Stimulated activated CD4-positive, alpha-beta T cell treated with anti-CD3 and anti-CD28 coated beads, TNF-alpha, amount 100 ng/mL, for 48 hours (primary cell): ENCODE measurements at places on chromosomes 2 and 18.

DNA sequence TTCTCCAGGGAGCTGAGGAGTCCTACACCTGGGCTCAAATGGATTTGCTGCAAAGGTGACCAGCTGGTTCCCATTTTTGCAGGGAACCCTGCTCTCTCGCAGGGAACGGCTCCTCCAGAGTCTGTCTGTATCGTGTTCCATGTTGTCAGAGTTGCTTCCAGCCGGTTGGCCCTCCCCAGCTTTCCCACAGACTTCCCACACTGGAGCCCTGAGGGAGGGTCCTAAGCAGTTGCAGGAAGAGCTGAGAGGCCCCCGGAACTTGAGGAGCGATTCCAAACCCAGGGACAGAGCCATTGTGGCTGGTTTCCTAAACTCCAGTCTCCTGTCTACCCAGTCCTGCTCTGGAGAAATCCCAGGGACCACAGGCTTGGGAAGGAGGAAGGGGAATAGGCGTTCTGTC lies 121.7 kb upstream of the PPP1CB start:
- no peak for DNase-seq

DNA sequence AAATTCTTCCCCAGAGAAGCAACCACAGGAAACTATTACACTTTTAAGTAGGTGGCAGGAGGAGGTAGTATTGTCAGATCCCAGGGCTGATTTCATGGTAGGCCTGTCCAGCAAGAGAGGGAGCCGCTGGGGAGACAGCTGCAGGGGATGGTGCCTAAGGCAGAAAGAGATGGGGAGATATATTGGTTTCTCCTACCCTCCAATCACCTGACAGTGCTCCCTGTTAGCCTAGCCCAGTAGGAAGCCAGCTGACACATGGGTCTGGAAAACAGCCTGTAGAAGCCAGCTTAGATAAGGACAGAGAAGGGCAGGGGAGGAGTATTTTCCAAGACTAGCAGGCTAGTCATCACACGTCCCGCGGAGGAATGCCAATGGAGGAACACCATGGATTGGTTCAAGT lies 8.2 kb upstream of the SPOPL start:
- DNase-seq: no peak

DNA sequence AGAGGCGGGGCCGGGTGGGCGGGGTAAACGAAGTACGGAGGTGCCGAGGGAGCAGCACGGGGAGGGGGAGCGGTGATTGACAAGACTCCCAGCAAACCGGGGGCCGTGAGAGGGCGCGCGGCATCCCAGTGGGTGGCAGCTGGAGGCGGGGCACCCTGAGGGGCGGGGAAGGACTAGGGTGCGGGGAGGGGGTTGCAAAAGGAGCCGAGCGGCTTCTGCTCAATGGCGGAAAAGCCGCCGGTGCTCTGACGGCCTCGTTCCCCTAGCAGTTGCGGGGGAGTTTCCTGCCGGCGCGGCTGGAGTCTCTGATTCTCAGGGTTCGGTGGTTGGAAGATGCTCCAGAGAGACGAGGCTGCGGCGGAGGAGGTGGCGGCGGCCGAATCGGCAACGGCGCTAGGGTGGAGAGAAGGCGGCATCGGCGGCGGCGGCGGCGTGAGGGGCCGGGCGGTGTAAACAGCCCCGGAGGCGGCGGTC lies at the start of gene PPM1B:
Gene PPM1B (plus strand): TSS at position 195 of the 474 bp plus-strand sequence. CDS start 32,325 bp downstream, outside the sequence.
- DNase-seq: peak; percentile 98

DNA sequence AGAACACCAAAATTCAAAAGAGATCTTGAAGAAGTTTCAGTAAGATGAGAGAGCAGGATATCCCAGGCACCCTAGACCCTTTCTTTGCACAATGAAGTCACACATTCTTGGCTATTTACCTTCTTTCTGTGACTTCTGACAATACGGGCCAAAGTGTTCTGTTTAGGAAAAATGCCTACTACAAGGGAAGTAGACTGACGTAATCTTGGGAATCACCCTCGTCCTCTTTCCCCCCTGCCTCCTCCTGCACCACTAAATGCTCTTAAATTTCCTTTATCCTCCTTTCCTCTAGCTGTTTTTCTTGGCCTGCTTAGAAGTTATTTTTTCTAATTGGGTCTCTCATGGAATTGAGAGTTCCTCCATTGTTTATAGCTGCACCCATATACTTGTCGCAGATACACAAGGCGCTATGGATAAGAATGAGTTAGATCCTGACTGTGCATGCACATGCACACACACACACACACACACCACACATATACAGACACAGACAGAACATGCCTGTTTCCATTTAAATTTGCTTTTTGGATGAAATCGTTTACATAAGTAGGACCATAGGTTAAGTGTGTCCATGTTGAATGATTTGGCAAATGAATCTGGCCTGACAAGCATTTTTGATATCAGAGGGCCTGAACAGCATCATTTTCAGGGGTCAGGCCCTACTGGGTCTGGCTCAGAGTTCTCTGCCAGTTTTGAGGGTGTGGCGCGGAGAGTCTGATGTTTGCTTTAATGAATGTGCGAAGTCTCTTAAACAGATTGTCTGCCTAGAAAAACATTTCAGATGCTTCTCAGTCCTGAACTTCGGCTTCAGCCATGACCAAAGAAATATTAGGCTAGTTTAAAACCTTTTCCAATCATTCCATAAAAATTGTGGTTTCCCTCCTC lies 131.9 kb upstream of the NT5C1B start:
- DNase-seq: no peak

DNA sequence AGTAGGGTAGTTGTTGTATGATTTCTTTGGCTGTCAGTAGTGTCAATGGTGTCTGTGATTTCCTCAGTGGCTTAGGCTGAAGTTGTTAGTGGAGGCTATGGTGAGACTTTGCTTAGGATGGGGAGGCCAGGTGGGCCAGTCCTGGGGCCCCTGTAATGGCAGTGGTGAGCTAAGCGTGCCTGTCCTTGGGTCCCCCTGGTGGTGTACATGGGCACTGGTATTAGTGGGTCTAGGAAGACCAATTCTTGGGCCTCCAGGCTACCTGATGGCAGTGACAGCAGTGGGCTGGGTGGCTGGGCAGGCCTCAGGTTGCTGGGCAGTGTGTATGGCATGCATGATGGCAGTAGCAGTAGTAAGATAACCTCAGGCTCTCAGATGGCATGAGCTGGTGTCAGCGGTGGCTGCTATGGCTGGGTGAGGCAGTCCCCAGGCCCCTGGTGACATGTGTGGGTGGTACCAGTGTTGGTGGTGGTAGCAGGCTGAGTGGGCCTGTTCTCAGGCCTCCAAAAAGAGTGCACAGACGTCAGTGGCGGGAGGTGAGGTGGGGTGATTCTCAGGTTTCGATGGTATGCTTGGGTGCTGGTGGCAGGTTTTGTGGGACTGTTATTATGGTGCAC lies 103.2 kb downstream of the KLHL14 start:
- DNase-seq: no peak

- DNase-seq: no peak
These were observed 42.9 kb downstream of the SH3BP4 start for GRCh38 chr2:234994438-234995321.

- DNase-seq: no peak
These were observed 1.1 kb upstream of the ATP6V1C2 start for GRCh38 chr2:10720306-10720705.

DNA sequence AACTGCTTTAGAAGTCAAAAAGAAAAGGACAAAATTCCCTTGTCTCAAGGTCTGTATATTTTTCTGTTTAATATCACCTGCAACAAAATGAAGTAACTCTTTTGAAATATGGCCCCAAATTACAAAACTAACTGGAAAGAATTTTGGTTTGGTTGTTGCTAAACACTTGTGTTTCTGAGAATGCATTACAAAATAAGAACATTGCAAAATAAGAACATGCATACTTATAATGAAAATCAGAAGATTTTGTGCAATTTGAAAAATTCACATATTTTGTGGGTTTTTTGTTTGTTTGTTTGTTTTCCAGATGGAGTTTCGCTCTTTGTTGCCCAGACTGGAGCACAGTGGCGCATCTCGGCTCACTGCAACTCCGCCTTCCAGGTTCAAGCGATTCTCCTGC lies 21.8 kb downstream of the NDUFB3 start:
- no peak for DNase-seq

DNA sequence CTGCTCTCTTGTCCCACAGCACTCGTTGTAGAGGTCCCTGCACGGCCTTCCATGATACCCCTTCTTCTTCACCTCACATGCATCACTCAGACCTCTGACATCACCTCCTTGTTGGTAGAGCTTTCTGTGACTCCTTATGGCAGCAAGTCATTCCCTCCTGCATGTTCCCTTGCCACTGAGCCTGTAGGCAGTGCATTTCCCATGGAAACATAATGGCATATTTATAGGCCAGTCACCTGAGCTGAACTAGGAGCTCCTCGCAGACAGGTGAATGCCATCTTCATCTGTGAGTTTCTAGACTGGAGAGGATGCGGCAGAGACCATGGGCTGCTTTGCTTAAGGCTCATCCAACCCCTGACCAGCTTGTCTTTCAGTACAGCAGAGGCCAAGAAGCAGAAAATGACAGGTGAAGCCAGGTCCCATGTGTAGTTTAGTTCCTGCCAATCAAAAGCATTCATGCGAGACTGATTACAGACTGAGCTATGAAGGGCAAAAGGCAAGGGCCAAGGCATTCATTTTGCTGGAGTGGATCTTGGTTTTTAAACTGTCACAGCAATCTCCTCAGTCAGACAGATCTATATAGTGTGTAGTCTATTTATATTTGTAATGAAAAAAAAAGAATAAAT lies 59.4 kb upstream of the NEDD4L start:
- DNase-seq: no peak

DNA sequence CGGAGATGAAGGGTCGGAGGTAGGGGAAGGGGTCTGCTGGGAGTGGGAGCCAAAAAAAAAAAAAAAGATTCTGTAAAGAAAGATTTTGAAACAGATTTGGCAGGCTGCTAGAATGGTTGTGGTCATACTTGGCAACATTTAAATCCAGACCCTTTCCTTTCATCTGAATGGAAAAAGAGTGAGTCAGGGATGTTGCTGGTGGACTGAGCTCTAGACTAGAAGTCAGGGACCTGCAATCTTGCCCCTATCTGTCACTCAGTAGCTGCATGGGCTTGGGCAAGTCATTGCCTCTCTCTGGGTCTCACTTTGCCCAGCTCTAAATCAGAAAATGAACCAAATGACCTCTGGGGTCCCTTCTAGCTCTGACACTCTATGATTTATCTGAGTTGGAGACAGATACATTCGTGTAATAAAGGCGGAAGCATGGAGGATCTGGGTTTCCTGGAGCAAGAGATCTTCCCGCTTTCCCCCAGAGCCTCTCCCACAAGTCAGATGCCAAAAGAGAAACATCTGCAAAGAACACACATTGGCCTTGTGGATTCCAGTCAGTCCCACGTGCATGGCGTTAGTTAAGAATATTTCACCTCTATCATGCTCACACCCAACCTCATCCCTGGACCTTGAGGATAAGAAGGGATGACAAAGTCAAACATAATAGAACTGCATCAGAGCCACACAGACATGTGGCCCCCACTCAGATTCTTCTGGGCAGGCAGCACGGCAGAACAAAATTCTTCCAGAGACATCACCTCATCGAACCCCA lies 58.5 kb downstream of the ADD2 start:
- no peak for DNase-seq

DNA sequence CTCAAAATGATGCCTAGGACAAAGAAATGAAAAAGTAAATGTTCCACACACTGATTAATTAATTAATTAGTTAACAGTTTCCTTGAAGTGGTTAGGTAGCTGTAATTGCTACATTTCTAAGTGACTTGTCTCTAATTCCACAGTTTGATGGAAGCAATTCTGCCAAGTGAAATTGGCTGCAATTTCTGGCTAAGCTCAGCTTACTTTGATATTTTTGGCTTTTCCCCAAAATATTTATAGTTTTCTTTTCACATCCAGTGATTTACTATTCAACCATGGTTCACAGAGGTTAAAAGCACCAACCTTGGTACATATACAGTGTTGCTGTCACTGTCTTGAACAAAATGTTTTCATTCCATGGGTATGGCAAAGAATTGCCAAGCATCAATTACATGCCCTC lies 459.5 kb upstream of the CDH20 start:
- no peak for DNase-seq

- no peak for DNase-seq
These were observed 188.4 kb downstream of the CCDC85A start for GRCh38 chr2:56372071-56372656.

- no peak for DNase-seq
These were observed 32.3 kb downstream of the WDPCP start for GRCh38 chr2:63555931-63556330.

DNA sequence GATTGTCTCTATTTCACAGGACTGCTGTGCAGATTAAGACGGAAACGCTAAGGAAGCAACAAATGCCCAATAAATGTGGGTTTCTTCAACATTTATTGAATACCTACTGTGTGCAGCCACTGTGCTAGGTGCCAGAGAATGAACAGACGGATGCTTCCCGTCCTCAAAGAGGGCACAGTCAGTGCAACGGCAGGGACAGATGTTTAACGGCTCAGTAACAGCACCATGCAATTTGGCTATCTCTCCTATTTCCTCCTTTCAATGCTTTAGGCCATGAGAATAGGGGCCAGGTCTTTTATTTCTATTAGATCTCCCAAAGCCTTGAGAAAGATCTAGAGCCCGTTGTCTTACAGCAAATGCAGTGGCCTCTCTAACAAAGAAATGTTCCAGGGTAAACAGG lies 7.2 kb downstream of the EDAR start:
- no peak for DNase-seq

- DNase-seq: no peak
These were observed 65.1 kb downstream of the ADD2 start for GRCh38 chr2:70702711-70703395.

DNA sequence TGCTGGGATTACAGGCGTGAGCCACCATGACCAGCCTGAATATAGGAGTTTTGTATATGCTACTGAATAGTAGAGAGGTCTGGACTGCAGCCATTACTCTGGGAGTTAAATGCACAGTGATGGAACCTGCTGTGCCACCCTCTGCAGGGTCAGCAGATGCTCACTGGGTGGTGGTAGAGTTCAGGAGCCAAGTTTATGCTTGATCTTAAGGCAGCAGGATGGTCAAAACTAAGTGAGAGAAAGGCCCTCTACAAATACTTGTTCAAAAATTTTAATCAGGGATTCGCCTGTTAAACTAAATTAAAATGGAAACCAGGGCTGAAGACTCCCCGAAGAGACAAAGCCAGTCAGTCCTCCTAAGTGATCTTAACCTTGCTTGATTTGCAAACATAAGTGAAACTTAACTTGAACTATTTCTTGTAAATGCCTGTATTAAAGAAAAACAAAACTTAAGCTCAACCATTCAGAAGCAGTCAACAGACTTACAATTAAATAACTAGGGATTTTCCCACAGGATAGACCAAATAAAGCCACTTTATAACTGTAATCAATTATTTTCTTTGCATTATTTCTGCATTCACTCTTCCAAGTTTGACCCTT lies 4.2 kb upstream of the WDFY1 start:
- no peak for DNase-seq

DNA sequence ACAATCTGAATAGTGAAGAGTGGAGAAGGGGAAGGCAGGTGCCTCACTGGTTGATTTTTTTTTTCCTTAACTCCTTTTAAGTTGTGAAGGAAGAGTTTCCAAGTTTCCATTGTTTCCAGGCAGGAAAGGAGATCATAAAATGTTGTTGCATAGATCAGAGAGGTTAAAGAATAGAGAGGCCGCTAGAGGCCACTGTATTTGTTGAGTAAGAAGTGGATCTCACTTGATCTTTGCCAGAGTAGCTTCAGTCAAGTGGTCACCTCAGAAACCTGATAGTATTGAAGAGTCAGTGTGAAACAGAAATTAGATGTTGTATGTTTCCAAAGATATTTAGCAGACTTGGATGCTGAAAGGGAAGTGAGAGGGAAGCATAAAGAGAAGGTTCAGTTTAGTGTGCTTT lies 17.6 kb downstream of the CTNNA2 start:
- DNase-seq: no peak
